Hepatic stellate cell (primary cell): ENCODE measurements at places on chromosomes 4 and X.

DNA sequence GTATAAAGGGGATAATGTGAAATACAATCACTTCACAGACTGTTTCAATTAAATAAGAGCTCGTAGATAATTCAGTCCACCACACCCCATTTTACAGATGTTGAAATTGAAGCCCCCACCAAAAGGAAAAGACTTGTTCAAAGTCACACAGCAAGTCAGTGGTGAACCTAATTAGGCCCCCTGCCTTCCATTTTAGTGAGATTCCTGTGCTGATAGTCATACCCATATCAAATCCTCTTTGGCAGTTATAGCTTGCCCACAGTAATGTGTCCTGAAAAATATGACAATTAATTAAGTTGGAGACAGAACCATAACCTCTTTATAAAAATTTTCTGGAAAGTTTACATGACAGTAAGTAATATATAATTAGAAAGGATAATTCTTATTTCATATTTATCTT, 58.0 kb downstream of the AR start:
- DNase-seq = no peak

GRCh38 chr4:41216294-41217019, 2.1 kb upstream of the APBB2 start:
- DNase-seq = peak; percentile 80

- no peak for DNase-seq
Observed at GRCh38 chrX:17591741-17592110, 145.6 kb upstream of the SCML1 start.

DNA sequence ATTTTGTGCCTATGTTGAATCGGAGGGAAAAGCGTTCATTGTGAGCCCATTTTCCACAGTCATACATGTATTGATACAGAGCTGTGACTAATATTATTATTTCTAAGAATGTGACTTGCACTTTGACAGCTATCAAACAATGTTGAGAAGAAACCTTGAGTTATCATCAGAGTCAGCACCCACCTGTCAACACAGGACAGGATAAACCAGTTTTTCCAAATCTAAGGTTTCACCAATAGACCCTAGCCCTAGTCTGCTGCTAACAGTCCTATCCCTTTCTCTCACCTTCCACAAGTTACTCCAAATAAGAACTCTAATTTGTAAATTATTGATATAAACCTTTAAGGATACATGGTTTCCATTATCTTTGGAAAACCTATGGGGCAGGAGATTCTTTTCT, 47.7 kb upstream of the DHX15 start:
- no peak for DNase-seq

- no peak for DNase-seq
Observed at GRCh38 chr4:7145291-7145934, 46.9 kb upstream of the SORCS2 start.

DNA sequence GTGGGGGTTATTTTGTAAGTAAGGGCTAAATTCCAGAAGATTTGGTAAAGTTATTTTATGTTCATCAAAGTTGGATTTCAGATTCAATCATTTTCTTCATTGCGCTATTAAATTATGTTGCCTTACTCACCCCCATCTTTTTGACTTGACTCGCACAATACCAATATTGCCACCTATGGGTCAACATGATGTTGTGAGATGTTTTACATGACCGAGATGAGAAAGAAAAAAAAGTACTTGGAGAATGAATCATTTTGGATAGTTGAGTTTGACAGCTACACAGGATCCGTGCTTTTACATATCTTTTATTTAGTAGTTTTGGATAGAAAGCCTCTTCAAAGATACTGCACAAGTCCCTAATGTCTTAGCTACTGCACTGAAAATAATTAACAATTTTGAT, 224.2 kb upstream of the EMCN start:
- DNase-seq = no peak

- DNase-seq = no peak
Observed at GRCh38 chr4:124907881-124908280, 195.3 kb upstream of the ANKRD50 start.

DNA sequence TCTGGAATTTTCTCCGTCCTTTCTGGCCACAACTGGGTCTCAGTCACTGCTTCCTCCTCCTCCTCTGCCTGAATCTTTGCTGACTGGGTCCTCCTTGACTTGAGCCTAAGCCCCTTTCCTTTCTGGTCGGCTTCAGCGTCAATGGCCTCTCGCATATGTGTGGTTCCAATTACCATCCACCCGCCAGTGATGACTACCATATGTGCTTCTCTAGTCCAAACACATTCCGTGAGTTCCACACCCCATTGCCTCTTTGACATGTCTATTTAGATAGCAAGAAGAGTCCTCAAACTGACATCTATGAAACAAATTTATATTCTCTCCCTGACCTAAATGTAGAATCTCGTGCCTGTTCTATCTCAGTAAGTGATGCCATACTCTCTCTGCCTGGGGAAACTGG, 19.8 kb downstream of the MXRA5 start:
- DNase-seq = no peak

- no peak for DNase-seq
Observed at GRCh38 chr4:15855804-15856475, 77.8 kb downstream of the CD38 start.

DNA sequence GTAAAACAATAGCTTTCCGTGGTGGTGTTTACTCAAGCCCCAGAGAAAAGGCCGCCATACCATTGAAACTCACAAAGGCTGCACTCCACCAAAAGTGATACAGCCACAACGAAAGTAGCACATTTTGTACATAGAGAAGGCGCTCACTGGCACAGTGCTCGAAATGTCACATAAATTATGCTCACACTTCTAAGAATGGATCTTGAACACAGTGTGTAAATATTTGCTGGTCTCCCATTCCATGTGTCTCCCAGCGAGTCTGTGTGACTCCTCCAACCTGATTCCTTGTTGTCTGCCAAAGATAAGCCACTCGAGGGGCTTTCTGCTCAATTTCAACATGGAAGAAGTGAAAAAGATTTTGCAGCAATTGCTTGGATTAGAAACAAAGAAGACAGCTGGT, 234.0 kb upstream of the VCX3A start:
- no peak for DNase-seq
